Motor neuron (in vitro differentiated cells): ENCODE measurements at places on chromosomes 3 and 15.

- peak; percentile 98 for ATAC-seq
Measured at GRCh38 chr15:32867313-32867626, 149.5 kb downstream of the GREM1 start.

DNA sequence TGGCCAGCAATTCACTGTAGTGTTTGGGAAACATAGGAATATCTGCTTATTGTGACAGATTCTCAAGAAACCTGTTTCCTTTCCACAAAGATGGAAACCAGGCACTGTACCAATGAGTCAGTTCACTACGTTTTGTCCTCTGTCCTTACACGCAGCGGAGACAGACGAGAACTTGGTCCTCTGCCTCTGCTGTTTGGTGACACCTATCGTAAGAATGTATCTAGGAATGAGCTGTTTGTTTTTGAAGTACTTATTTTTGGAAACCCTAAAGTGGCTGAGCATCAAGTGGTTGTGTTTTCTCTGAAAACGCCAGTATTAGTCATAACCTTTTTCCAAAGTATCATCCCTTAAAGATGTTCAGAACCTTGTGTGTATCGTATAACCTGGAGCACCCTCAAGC is 93.0 kb downstream of the PGPEP1L start:
- no peak for ATAC-seq

DNA sequence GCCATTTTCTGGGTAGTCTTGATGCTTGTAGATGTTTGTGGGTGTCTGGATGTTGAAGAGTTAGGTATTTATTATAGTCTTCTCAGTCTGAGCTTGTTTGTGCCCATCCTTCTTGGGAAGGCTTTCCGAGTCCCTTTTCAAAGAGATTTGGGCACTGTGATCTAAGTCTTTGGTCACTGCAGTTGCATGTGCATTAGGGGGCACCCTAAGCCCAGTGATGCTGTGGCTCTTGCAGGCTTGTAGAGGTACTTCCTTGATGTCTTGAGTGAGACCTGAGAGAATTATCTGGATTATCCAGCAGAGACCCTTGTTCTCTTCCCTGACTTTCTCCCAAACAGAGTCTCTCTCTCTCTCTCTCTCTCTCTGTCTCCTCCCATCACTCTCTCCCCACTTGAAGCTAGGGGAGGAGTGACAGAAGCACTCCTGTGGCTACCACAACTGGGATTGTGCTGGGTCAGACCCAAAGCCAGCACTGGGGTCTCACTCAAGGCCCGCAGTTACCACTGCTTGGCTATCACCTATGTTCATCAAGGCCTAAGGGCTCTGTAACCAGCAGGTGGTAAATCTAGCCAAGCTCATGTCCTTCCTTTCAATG is 68.5 kb downstream of the TMCO5A start:
- no peak for ATAC-seq

DNA sequence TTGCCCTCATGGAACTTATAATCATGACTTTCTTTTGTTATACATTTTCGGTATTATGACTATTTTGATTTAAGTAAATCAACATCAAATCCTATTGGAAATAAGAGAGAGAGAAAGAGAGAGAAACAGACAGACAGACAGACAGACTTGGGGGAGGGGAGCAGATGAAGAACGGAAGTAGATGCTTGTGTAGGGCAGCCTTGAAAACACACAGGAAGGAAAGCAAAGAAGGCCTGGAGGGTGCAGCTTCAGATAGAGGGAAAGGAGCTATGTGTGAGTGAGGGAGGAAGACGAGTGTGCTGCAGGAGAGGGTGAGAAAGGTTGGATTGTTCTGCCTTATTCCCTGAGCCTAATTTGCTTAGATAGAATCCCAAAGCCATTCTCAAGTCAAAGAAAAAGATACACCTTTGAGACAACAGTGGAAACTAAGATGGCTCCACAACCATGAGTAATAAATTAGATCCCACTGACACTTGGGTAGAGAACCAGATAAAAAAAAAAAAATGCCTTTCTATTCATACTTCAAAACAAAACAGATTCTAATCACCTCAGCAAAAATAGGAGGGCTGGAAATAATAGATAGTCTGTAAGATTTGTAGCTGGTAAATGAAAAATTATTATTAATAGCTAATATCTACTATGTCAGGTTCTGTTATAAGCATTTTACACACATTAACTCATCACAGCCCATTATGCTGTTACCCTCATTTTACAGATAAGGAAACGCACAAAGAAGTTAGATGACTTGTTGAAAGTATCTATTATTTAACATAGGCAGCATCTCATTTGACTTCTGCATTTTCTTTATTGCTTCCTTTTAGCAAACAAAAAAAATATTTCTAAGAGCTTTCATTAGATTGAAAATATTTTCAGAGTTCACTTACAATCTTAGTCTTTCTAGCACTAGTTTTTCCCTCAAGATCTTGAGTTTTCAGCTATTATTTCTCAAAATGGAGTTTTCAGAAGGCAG is 214.1 kb downstream of the TNIK start:
- no peak for ATAC-seq

- ATAC-seq, result no peak
Measured at GRCh38 chr3:102183623-102184022, 251.2 kb upstream of the ZPLD1 start.

DNA sequence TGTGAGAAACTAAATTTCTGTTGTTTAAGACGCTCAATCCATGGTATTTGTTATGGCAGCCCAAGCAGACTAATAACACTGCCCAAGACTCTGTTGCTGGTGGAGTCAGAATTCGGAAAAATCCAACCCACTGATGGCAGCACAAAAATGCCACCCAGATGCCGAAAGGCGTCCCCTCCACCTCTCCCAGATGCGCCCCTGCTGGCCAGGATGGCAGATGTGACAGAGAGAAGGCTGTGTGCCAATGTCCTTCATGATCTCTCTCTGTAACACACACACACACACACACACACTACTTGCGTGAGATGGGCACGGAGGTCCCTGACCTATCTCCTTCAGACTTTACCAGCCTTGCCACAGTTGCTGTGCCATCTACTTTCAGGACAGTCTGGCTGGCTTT is 10.9 kb upstream of the LYSMD4 start:
- ATAC-seq, result no peak

- ATAC-seq, result no peak
Measured at GRCh38 chr3:189902230-189903186, 218.2 kb downstream of the P3H2 start.

DNA sequence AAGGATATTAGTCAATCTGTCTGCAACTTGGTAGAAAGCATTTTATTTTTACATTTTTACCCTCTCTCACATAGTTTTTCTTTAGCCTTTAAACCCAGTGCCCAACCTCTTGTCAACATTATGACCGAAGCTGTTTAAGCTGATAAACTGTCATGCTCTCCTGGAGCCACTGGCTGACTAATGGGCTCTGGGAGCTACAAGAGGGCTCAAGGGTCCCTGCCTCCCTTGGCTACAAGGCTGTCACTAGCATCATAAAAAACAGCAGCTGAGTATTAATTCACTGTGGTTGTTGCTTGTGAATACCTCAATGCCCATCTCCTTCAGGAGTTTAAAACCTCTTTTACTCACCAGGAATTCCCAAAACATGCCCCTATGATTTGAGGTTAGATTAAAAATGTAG is 237.9 kb downstream of the ZMAT3 start:
- peak; percentile 92 for ATAC-seq

DNA sequence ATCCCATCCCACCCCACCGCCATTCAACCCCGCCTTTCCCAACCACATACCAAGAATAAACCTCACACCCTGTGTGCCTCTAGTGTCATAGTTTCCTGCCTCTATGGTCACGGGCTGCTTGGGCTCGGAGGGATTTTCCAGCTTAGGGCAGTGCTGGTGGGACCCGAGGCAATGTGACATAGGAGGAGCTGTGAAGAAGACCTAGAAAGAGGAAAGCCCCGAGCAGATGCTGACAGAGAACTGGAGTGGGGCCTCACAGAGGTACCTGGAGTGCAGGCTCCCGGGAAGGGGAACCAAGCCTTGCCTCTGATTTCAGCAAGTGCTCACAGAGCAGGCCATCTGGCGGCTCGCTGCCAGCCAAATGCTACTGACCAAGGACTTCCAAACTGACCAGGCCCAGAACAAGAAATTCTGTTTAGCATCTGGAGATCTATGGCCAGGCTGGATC is 27.5 kb downstream of the BHLHE40 start:
- no peak for ATAC-seq

- no peak for ATAC-seq
Measured at GRCh38 chr3:16249886-16250285, 14.9 kb downstream of the DPH3 start.

DNA sequence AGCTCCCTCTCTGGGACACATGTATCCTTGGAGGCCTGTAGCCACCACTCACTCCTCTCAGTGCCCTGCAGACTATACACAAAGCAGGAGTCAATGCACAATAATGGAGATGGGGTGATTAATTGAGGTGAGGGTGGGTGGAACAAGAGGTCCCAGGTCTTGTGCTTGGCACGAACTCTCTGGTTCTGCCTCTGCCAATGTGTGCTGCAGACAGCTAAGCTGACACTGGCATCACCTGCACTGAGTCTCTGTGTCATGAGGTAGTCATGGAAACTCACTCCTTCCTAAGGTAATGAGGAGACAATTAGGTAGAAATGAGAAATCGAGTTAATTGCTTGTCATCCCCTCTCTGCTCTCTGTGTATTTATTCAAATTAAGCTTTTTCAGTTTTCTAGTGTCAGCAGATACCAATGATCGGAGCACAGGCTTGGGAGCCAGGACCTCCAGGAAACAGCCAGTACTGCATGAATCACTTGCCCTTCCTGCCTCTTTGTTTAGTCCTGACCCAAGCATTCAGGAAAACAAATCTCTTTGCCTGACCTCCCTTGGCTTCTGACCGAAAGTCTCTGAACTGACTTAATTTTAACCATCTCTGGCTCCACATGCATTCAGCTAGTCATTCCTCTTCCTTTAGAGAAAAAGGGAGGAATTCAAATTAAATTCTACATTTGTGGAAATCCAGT is 56.7 kb downstream of the DRD3 start:
- peak; percentile 90 for ATAC-seq

DNA sequence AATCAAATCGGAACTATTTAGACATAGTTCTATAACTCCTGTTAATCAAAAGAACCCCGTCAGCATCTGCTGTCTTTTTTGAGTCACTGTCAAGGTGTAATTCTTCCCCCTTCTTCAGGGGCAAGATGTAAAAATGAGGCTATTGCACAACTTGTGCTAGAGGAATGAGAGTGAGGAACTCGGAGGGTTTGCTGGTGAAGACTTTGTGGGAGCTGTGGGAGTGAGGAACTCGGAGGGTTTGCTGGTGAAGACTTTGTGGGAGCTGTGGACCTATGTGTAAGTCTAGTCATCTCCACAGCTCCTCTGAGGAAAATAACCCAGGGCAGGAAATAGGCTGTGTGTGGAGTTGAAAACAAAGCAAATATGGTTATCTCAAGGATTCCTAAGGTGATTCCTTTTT is 2.5 kb upstream of the CERS3 start:
- ATAC-seq, result no peak

DNA sequence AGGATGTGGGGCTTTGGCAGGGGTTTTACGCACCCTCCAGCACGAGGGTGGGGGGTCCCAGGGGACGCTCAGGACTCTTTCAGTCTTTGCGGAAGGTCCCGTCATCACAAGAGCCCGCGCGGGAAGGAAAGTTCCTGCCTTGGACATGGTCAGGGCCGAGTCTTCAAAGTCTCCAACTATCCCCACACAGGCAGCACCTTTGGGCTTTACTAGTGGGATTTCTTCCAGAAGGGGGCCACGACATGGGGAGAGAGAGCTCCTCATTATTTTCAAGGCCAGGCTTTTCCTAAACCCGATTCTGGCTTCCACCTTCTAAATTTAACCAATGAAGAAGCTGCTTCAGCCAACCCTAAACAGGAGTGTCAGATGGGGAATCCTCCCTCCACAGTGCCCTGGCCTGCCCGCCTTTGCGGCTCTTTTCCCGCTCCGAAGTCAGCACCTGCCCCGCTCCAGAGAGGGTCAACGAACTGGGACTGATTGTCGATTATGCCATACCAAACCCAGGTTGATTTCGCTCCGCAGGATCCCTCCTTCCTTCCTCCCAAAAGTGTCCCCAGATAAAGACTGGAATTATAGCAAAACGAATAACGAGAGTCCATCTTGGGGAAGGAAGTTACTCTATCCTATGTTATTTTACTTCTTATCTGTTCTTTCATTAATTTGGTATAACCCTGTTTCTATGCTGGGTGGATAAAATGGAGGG is 11.0 kb downstream of the SHOX2 start:
- ATAC-seq, result no peak

DNA sequence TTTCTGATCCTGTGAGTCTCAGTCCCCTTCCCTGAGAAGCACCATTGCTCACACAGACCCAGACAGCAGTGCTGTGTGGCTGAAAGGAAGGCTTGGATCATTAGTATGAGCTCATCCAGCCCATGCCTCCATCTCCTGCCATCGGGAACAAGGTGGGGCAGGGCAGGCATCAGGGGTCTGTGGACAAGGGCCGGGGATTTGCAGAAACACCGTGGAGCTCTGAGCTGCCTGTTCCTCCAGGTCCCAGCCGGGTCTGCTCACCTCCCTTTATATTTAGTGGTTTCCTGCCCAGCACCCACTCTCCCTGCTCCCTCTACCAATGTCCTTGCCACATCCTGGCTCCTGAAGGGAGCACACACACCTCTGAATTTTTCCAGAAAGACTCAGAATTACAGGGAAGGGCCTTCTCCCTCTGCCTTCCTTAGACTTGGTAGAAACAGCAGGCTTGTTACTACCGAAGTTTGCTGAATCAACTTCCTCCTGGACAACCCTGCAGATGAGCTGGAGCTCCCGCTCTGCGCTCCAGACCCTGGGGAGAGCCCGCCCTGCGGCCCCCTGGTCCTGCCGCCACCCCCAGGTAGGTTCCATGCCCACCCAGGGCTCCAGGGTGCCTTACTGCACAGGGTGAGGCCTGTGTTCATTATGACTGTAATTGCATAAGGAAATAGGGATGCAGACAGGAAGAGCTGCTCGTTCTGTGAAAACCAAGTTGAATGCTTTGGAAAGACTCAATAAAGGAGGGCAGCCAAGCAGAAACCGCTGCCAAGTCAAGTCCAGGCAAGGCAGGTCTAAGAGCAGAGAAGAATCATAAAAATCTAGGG is 128.1 kb downstream of the NSMCE3 start:
- peak; percentile 39 for ATAC-seq

- ATAC-seq, result no peak
Measured at GRCh38 chr3:184039414-184039813, 7.9 kb downstream of the HTR3D start.

DNA sequence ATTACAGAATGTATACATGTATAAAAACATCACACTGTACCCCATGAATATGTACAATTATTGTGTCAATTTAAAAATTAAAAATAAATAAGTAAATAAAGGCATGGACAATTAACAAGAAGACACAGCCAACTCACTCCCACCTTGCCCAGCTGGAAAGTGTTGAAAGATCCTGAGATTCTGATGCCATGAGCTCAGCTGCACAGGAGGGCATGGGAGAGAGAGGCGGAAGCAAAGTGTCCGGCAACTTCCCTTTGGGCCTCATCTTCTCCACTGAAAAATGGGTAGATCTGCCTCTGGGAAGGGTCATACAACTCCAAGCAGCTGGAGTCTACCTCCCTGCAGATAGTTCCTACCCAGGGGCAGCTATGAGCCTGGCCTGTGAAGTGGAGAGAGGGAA is 277.3 kb downstream of the UACA start:
- ATAC-seq, result no peak

- no peak for ATAC-seq
Measured at GRCh38 chr3:99761415-99762165, 56.1 kb upstream of the CMSS1 start.

GRCh38 chr3:140823106-140823505 is 118.5 kb upstream of the SLC25A36 start:
- no peak for ATAC-seq

- no peak for ATAC-seq
Measured at GRCh38 chr3:162699291-162699690, 1202.7 kb downstream of the OTOL1 start.

- ATAC-seq, result no peak
Measured at GRCh38 chr3:196553551-196553950, 14.8 kb downstream of the WDR53 start.

GRCh38 chr3:11629716-11630115 is 14.0 kb downstream of the VGLL4 start:
- no peak for ATAC-seq
